ENCODE measurements at places on chromosomes 6 and 20.

DNA sequence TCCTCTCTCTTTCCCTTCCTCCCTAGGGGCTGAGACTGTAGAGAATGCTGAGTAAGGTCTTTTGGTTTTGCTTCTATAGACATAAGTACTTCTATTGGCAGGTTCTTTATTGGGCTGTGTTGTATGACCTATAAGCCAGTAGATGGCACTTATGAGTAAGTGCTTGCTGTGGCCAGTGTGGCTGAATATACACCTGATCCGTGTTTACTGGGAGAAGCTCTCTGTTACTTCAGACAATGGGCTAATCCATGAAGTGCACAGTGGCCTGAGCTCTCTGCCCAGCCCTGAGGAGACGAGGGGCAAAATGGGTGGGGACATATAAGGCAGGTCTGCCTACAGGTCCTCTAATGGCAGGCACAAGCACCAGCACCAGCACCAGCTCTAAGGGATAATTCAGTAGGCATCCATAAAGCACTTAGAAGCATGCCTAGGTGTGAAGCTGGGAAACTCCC lies 610.3 kb downstream of the RNF144B start:
- DNase-seq, result no peak

DNA sequence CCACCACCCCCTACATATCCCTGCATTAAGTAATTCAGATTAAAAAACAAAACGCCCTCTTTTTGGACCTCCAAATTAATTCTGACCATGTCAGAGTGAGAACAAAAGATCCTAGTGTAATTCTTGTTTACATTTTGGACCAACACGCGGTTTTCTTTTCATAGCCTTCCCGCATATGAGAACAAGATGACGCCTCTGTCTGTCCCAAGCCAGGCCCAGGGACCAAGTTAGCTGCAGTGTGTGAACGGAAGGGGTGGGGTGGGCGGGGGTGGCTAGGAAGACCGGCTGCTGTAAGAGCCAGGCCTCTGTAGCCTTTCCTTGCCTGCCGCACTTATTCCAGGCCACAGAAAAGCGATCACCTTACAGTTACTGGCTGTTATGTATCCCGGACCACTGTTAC lies 68.0 kb downstream of the PLCG1 start:
- peak; percentile 99 for DNase-seq

DNA sequence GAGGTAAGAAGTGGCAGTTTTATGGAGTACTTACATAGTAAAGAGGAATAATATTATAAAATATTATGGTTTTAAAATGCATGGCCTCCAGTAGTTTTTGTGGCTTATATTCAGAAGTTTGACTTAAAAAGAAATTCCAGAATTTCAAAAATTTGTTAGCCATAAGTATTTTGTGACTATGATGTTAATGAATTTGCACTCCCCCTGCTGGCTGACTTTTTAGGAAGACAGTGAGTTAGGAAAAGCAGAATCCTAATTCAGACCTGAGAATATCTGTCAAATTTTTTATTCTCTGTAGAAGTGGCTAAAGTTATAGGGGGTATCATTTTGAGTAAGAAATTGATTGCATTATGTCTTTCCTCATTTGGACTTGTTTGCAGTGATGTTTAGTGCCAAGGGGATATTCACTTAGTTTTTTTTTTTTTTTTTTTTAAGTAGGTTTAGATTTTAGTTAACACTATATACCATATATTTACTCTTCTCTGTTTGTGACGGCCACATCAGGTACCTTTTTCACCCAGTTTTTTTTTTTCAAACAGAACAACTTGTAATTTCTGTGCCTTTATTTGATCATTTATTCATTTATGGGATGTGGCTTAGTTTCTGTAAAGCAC lies 40.8 kb downstream of the ZFAND3 start:
- peak; percentile 34 for DNase-seq

DNA sequence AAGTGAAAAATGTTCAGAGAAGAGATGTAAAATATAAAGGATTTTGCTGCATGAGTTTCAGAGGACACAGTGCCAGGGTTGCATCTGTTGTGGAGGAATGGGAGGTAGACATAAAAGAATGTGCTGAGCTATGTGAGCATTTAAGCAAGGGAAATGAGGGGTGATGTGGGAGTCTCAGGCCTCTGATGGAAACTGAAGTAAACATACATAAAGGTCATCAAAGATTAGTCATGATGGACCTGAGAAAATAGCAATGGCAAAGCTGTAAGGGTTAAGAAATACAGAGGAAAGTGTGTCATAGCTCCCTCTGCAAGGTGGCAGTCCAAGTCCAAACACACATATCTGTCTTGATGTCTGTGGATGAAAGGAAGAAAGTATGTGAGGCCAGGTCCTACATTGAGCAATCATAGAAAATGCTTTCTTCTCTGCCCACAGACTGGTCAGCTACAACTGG lies 306.6 kb upstream of the ECI2 start:
- DNase-seq, result no peak

GRCh38 chr6:152091851-152092341 lies 284.4 kb downstream of the ESR1 start:
- no peak for DNase-seq

GRCh38 chr6:52641826-52642225 lies 29.1 kb upstream of the TMEM14A start:
- DNase-seq, result no peak

DNA sequence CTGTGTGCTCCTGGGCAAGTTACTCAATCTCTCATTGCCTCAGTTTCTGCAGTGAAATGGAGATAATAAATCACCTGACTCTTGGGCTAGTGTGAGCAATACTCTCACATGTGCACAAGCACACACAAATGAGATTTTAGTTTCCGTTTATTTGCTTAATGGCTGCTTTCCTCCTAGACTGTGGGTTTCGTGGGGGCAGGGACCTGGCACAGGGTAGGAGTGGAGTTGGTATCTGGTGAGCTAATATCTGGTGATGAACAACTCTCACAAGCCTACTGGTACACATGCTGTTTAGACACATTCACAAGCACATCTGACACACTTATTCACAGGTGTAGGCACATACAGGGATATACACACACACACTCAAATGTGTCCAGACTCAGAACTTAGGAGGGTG lies 73.8 kb downstream of the TOX2 start:
- DNase-seq, result no peak

DNA sequence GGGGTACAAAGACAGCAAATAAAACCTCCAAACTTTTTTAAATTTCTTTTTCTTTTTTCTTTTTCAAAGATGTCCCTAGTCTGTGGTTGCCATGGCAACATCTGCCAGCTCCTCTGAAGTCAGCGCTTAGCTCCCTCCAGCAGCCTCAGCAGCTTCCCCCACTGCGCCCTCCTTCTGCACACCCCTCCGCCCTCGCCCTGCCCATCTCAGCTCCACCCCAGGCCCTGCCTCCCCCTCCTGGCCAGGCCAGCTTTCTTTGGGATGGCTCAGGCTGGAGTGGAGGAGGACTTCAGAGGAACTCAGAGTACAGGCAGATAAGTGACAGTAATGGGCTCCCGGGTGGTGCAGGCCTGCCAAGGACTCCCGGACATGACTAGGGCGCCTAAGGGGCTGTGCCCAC lies 104.6 kb downstream of the LRFN2 start:
- DNase-seq, result peak; percentile 11

DNA sequence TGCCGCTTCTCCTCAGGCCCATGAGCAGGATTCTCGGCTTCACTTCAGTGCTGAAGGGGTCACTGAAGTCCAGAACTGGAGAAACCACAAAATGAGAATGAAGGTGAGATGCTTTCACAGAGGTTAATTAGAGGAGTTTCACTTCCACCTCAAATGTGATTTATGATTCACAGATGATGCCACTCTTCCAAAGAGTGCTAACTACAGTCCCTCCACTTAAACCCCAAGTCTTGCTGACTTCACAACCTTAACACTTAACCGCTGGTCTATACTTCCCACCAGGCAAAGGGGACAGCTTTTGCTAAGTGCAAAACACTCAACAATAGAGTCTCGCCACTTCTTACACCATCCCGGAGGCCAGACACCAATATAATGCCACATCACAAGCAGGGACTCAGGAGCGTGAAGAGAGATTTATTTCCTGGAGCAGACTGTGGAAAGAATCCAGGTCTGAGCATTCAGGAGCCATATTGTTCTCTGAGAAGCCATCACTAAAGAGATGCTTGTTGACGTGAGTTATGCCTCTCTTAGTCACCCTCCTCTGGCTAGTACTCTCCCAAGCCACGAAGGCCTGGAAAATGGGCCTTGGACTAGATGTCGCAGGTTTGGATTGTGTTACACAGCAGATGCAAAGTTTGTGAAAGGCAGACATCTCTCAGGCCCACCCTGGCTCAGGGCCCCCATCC lies 24.4 kb downstream of the RRAGD start:
- no peak for DNase-seq
